ENCODE measurements at places on chromosomes 6 and 20.

DNA sequence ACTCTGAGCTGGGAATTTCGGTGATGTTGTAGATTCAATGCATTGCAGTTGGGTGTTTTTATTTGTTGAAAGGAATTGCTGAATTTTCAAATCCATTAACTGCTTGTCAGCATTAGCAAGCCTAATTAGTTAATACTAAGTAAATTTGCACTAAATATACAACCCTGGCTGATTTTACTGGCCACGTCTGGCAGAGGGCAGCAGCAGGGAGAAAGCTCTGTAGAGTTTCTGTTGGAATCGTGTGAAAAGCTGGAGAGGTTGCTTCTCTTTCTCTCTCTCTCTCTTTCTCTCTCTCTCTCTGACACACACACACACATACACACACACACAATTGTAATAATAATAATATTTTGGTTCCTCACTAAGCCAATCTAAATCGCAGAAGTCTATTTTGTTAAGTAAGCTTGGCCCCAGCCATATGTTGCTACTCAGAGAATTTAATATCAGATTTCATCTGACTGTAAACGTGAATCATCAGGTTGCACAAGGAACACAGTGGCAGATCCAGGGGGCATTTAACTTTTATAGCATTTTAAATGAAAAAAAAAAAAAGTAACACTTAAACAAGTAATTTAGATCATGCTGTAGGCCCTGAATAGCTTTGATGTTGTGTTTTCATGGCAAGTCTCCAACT is 289.5 kb downstream of the ESR1 start:
- no peak for DNase-seq

DNA sequence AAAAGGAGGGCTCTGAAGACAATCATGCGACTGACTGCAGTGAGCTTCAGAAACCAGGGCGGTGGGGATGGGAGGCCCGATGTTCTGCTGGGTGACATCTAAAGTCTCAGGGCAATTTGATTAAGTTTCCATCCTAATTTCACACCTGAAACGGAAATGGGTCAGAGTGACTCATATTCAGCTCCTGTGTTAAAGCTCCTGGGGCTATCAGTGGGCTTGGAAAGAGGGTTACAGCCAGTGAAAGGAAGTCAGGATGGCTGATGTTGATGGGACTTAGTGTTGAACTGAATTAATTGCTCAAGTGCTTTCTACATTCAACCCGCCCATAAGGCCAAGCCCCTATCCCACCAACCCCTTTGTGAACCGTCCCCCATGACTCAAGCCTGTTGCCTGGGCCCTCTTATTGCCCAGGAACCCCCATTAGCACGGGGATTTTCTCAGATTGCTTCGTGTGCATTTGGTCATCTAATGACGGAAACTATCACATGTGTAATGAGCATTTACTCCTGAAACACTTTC is 47.1 kb upstream of the TBC1D7 start:
- no peak for DNase-seq

DNA sequence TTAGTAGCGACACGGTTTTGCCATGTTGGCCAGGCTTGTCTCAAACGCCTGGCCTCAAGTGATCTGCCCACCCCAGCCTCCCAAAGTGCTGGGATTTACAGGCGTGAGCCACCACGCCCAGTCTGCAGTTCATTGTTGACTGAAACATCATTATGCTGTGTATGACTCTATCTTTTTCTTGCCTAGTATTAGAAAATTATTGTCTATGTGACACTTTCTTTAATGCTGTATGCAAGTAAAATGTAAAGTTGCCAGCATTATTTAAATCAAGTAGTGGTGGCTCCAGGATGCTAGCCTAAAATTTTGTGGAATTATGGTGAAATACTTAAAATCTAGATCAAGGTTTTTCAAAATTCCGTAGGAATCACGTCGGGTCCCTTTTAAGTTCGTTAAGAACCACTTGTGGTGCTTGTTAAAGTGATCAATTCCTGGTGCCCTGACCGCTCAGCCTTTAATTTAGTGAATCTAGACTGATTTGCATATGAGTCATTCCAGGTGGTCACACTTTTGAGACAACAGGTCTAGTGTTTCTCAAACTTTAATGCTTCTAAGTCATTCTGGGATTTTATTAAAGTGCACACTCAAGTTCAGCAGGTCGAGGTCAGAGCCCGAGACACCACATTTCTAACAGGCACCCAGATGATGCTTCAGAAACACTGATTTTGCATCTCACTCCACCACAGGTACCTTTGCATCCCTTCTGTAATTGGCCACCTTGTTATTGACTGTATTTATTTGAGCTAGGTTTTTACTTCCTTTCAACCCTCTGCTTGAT is 132.6 kb upstream of the MTHFD1L start:
- no peak for DNase-seq

GRCh38 chr6:32164295-32164694 is at the start of gene EGFL8:
EGFL8 (plus strand) TSS chr6:32164595; CDS start chr6:32166166, 1,571 bp downstream.
- DNase-seq: no peak

DNA sequence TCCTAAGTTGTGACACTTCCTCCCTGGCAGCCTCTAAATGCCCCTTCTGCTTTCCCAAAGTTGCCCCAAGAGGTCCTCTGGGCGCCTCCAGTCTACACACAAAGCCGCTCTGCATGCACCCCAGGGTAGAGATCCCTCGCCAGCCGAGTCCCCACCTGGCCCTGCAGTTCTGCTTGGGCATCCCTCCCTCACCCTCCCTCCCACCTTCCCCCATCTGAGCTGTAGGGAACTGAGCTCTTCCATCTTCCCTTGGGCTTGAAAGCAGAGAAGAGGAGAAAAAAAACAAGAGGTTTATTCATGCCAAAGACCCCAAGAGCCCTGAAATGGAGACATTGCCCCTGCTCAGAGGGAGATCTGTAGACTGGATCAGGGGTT is 5.7 kb upstream of the FGD2 start:
- no peak for DNase-seq

DNA sequence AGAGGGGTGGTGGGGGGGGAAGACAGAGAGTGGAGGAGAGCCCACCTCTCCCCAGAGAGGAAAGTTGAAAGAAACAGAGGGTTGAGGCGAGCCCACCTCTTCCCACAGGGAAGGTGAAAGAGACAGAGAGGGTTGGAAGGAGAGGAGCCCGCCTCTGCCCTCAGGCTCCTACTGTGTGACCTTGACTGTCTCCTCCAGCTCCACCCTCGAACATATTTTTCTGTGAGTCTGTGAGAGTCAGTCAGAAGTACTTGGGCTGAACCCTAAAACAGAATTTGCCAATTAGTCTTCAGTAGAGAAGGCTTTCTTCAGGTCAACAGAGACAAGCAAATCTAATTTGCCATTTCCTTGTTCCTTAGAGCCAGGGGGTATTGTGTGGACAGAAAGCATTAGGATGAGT is 153.7 kb upstream of the SNX9 start:
- DNase-seq: no peak

- DNase-seq: no peak
Observed at GRCh38 chr20:44120676-44121425, 66.1 kb downstream of the JPH2 start.

DNA sequence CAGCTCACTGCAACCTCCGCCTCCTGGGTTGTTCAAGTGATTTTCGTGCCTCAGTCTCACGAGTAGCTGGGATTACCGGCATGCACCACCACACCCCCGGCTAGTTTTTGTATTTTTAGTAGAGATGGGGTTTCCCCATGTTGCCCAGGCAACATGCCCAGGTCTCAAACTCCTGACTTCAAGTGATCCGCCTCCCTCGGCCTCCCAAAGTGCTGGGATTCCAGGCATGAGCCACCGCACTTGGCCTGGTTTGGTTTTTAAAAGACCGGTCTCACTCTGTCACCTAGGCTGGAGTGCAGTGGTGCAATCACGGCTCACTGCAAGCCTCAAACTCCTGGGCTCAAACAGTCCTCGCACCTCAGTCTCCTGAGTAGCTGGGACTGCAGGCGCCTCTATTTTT is 40.1 kb downstream of the VSTM2L start:
- no peak for DNase-seq

GRCh38 chr20:37935435-37935834 is 32.5 kb downstream of the VSTM2L start:
- no peak for DNase-seq

GRCh38 chr6:20846602-20847028 is 312.4 kb downstream of the CDKAL1 start:
- no peak for DNase-seq

DNA sequence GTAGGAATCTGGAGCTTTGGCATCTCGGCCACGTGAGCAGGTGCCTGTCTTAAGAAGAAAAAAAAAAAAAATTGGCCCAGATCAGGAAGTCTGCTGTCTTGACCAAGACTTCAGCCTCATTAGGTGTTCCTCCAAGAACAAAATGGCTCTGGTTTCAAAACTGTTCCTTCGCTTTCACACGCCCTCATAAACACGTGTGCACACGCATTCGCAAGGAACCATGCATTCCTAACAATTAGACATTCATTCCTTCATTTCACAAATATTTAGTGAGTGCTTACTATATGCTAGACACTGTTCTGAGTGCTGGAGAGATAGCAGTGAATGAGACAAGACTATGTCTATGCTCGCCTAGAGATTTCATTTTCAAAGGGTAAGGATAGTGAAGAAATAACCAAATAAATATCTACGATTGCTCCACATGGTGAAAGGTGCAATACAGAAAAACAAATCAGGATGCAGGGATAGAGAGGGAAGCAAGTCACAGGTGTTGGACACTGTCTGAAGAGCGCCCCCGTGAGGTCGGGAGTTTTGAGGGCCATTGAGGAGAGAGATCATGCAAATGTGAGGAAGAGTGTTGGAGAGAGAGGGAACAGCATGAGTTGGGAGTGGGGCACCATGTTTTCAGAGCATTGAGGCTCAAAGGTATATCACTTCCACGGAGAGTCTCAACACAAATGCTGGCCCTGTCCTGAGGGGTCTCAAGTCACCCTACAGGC is 53.3 kb downstream of the CCDC170 start:
- no peak for DNase-seq

GRCh38 chr6:29815118-29815750 is 12.4 kb upstream of the HLA-G start:
- DNase-seq: no peak

DNA sequence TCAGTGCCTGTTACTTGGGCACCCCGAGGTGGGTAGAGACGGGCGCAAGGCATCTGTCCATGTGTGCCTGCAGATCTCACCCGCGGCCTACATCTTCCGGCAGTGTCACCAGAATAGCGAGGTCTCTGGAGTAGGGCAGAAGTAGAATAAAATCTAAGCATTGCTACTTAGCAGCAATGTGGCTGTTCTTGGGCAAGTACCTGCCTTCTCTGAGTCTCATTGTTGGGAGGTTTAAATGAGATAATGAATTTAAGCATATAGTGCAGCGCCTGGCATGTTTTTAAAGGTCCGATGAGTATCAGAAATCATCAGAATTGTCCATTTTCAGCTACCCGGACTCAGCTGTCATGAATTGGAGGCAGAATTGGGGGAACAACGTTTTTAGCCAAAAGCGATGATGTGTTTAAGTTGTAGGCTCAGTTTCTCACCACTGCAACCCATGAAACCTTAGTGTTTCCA is 800 bp downstream of the ABCC10 start:
- no peak for DNase-seq

DNA sequence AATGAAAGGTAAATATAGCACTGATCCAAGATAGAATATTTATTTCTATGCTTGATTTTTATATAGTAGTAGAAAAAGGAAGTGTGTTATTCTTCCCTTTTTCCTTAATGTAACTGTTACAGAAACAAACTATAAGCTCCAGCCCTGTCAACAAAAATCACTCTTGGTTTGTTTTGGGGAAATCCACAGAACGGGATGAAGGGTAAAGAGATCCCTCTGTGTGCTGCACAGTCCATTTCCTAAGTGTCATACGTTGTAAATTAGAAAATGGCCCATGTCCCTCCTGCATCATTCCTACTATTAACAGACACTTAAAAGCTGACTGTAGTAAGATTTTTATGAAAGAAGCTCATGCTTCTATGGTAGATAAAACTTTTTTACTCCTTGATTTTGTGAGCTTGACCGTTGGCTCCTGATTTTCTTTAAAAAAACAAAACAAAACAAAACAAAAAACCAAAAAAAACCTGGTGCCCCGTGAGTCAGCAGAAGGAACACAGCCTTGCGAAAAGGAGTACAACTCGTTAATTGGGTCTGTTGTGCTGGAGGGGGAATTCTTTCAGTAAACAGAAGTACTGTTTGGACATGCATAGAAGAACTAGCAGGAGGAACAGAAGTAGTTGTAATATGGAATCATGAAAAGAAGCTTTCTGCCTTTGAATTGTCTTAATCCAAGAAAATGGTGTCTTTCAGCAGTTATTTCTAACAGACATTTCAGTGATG is 67.5 kb downstream of the RTN4IP1 start:
- no peak for DNase-seq

- no peak for DNase-seq
Observed at GRCh38 chr6:144321839-144322591, 36.9 kb downstream of the UTRN start.

DNA sequence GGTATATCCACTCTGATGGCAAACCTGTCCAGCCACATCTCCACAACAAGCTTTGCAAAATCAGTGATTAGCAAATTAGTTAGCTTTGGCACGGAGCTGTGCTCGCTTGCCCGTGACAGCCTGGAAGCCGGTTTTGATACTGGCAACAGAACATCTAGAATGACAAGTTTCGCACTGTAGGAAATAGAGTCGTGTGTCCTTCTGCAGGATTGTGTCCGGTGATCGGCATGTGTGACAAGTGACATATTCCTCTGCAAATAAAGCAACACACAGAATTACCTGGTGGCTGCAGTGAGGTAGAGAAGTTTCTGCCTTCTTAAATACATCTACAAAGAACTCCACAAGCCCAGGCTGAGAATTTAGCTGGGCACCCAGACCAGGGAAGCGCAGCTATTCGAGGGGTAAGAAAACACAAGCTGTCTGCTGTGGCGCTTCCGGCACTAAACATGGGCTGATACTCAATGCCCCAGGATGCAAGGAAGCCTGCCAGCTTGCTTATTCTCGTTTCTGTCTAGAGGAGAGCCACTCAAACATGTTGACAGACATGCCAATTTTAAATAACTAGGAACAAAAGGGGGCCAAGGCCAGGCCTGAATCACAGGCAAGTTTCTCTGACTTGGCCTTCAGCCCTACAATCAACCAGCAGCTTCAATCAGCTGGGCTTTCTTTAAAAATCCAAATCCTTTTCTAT is 22.2 kb downstream of the EIF2S2 start:
- no peak for DNase-seq

DNA sequence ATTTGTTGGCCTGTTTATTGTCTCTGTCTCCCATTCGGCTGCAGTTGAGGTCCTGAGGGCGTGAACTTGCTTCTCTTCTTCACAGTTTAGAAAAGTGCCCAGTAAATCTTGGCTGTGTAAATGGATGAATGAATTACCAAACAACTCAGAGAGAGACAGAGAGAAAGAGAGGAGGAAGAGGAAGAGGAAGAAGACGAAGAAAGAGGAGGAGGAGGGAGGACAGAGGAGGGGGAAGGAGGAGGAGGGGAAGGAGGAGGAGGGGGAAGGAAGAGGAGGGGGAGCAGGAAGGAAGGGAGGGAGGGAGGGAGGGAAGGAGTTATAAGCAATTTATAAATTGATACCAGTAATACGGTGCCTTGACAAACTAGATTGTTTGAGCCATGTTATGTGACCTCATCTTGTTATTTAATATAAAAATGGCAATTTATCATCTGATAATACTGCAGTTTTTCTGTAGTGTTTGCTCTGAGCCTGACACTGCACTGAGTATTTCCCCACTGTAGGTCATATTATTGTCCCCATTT is 18.7 kb downstream of the HCK start:
- no peak for DNase-seq

Measured in HuH-7.5 (cell line).